Esophagus (tissue), 2 donors: ENCODE measurements at places on chromosomes 11 and 22. TPM values are rescaled to one million over a fixed set of nuclear protein-coding genes. Genes with fewer than 3 reads are reported as not detected.

The RAG2 gene
- not detected for polyA plus RNA-seq

The GAB4 gene
- not detected for polyA plus RNA-seq

The CAVIN3 gene
- polyA plus RNA-seq = 23.0 TPM

The OR52I2 gene
- polyA plus RNA-seq = not detected

The HOATZ gene
- polyA plus RNA-seq = not detected

The KCNJ5 gene
- 0.27 TPM for polyA plus RNA-seq

The MYO18B gene
- 0.31 TPM for polyA plus RNA-seq
